ENCODE measurements at places on chromosomes 3 and 15.

- no peak for DNase-seq
Measured at GRCh38 chr15:99369196-99369595, 117.9 kb downstream of the LRRC28 start.

DNA sequence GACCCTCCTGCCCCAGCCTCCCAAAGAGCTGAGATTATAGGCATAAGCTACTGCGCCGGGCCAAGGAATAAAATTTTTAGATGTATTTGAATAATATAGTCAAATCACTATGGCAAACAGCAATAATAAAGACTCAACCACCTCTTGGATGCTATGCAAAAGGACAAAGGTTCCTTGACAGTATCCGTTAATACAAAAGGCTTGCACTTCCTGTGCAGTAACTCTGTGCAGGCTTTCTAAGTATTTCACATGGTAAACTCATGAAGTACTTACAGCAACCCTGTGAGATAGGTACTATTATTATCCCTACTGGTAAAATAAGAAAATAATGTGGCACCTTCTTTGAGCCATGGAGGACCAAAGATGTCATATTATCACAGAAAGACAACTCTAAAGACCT lies 86.8 kb downstream of the SHQ1 start:
- DNase-seq = no peak

DNA sequence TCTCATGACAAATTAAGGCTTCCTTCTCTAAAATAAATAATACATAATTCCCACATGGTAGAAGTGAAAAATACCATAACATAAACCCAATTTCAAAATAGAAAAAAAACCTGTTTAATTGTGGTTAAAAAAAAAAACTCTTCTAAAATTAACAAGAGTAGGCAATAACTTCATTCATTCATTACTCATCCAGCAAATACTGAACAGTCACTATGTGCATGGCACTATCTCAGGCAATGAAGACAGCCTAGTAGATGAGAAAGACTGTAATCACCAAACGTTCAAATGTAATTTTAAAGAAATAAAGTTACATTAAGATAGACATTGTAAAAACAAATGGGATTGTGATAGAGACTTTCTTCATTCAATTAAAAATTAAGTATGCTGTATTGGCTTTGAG lies 43.4 kb downstream of the TFDP2 start:
- no peak for DNase-seq

DNA sequence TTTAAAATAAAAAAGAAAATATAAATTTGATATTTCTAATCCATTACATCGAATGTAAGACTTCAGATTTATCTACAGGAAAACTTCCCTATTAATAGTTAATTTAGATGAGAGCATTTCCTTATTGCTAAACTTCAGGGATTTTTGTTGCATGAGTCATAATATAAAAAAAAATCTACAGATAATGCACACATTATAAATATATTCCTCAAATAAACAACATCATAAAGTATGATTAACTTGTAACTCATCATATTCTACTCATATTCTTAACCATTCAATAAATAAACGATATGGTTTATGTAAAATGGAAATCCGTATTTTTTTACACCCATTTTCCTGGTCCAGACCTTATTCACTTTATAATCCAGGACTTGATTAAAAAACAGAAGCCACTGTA lies 477.0 kb downstream of the EPHA3 start:
- no peak for DNase-seq

DNA sequence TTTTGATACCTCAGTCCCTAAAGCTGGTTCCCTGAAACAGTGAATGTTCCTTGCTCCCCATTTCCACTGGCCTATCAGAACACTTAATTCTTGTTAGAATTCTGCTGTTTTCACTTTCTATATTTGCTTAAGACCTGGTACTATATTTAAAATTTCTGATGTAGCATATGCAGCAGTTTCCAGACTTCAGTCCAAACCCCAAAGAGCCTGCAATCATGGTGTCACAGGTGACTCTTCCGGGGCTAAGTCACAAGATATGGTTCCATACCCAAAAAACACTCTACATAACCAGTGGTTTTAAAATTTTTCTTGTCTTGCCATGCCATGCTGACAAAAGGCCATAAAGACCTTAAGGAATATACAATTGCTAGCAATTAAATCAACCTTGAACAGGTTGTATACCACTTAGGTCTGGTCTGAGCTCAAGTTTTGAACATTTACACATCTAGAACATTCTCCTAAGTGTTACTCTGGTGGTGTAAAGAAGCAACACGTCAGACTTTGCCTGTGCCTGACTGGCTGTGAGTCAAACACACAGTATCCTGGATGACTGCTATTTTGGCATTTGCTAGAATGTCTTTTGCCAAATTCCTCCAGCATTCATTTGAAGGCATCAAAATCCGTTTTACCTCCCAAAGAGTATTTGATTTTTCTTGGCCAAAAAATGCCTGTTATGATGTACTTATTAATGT lies 160.0 kb downstream of the FRMD5 start:
- no peak for DNase-seq

DNA sequence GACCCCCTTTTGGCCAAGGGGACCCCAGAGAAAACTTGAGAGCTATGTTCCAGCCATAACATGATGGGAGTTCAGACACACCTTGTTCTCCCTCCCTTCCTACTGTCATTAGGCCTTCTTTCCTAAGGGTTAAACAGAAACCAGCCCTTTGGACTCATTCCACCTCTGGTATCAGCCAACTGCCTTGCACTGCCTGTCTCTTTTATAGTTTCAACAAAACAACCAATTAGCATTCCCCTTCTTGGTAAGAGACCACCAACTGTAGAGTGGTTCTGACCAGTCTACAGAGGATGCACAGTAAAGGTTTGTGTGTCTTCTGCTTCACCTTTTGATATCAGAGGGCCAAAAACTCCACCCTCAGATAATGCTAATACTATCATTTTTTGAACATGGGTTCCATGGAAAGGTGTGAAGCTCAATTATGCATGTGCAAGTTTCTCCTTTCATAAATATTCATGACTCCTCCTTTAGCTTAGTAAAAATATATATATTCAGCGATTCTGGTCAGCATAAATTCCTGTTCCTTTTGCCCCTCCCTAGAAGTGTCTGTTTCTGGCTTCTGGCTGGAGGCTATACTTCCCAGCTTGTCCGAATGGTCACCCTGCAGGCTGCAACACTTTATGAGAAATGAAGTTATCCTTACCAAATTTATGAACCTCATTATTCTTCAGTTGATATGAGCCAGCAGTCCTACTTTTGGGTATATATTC lies 55.9 kb downstream of the SERP1 start:
- DNase-seq = no peak

DNA sequence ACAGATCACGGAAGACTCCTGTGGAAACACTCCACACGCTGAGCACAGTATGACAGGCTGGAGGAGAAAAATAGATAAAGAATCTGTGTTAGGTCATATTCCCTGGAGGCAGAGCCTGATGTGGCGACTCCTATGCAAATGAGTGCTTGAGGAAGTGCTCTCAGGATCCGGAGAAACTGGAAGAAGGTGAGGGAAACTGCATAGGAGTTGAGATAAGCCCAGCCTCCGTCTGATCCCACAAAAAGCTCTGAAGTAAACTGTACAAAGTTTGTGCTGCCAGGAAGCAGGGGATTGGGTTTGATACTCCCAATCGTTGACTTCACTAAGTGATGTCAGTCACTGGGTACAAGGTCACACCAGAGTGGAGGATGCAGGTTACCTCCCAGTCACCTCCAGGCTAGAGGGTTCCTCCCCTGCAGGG lies 33.4 kb downstream of the OSBPL10 start:
- DNase-seq = no peak
